ENCODE measurements at places on chromosomes 5 and 9.

DNA sequence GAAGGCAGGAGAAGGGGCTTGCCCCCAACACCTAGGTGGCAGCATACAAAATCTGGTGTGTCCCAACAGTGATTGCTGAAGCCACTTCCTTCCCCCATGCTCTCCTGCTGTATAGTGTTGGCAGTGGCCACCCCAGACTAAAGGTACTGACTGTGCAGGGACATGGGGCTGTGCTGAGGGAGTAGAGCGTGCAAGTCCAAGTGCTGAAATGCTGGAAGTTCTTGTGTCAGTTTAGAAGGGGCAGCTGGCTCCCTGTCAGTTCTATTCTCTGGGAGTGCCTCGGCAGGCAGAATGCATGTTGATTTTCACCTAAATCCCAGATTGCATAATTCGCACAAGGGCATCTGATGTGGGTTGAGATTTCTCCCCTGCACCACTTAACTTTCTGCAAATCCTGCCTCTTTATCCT is 68.6 kb downstream of the GDNF start:
- no peak for DNase-seq

GRCh38 chr9:91750343-91750742 is 199.7 kb downstream of the ROR2 start:
- DNase-seq = no peak

GRCh38 chr9:13063880-13064459 is 215.5 kb downstream of the MPDZ start:
- no peak for DNase-seq

DNA sequence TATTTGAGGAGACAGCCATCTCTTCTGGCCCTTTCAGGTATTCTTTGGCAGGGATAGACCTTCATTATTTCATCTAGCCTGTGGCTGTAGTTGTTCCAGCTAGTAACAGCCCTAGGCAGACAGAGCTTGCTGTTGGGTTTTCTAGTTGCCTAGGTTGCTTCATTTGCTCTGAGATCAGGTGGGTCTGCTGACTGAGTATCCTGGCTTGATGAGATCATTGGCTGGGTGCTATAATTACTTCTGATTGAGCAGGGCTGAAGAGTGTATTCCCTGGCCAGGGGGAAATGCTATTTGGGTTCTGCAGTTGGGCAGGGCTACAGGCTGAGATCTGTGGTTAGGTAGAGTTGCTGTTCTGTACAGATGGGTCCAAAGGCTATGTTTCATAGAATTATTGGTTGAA is 456.1 kb downstream of the PSAT1 start:
- DNase-seq = no peak

DNA sequence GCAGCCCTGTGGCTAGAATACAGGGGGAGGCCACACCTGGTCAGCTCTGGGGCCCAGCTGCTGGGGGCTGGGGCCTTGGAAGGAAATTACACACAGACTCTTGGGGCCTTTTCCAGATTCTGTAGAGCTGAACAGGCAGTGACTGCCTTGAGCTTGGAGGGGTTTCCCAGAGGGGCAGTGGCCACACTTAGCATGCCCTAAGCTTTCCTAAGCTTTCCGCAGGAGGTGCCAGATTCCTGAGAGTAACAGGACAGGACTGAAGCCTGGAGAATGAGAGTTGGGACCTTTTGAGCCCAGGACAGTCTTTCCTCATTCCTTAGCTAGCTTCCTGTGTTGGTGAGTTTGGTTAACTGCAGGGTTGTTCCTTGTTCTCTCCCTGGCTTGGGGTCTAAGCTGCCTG is 1.4 kb downstream of the TBC1D13 start:
- no peak for DNase-seq

- DNase-seq = no peak
Observed at GRCh38 chr9:135073081-135073740, 14.3 kb upstream of the OLFM1 start.

- no peak for DNase-seq
Observed at GRCh38 chr9:123434619-123435240, 78.7 kb downstream of the CRB2 start.

DNA sequence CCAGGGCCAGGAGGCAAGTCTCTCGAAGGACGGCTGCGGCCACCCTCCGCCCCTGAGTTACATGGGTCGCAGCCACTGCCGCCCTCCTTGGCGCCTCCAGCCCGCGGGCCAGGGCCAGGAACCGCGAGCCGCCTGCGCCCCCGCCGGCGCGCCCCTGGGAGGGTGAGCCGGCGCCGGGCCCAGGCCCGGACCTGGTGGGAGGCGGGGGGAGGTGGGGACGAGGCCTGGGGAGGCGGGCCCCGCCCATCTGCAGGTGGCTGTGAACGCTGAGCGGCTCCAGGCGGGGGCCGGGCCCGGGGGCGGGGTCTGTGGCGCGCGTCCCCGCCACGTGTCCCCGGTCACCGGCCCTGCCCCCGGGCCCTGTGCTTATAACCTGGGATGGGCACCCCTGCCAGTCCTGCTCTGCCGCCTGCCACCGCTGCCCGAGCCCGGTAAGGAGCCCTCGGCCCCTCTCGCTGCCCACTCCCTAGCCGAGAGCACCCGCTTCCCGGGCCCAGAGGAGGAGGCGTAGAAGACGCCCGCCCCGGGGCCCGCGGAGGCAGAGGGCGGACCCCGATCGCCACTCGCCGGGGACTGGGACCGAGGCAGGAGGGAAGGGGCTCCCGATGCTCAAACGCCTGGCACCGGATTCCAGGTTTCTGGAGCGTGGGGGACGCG is at the start of gene ASS1:
Gene ASS1, plus strand, starts transcription at position 397 of the 657 bp plus-strand sequence. CDS start 7,268 bp downstream, outside the sequence.
- peak; percentile 24 for DNase-seq

GRCh38 chr9:95938724-95939123 is 63.2 kb downstream of the ERCC6L2 start:
- DNase-seq = no peak
